ENCODE measurements at places on chromosomes 4 and X.

- DNase-seq = no peak
Observed at GRCh38 chr4:13635286-13635799, 7.8 kb upstream of the BOD1L1 start.

GRCh38 chrX:45801554-45801953 is 600.9 kb upstream of the DIPK2B start:
- DNase-seq = no peak

DNA sequence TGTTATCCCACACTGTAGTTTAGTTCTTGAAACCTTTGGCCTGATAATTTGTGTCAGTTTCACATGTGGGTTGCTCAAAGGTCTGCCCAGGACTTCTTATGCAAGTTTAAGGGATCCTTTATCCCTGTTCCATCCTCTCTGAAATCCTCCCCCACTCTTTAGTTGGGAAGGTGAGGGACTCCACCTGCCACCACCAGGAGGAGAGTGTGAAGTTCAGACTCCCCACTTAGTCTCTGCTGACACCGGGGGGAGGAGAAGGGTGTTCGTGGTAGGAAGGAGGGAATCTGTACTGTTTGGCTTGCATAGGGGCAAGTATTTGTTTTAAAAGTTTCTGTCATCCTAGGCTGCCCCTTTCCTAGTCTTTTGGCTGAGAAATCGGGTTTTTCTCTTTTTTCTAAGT is 211.8 kb downstream of the PPP4R3C start:
- DNase-seq = no peak

GRCh38 chrX:49209434-49210251 is 9.7 kb upstream of the SYP start:
- DNase-seq = no peak

DNA sequence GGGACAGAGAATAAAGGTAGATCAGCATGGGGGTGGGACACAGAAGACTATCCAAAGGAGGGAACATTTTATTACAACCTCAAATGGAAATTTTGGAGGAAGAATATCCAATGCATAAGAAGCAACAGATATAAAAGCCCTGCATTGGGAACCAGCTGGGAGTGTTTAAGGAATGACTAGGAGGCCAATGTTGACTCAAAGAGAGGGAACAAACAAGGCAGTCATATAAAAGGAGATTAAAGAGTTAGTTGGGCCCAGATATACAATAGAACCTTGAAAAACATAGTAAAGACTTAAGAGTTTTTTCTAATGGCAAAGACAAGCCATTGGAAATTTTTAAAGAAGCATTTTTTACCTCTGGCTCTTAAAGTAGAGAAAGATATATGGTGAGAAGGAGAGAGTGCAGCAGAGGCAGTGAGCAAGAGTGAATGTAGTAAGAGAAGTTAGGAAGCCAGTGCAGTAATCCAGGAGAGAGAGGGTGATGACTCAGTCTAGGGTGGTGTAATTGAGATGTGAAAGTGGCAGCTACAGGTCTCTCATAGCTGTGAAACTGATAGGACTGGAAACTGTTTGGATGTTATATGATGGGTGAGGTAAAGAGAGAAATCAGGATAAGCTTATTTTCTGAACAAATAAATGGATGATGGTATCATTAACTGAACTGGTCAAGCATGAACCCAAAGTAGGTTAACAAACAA is 182.2 kb upstream of the ATOH1 start:
- DNase-seq = no peak

DNA sequence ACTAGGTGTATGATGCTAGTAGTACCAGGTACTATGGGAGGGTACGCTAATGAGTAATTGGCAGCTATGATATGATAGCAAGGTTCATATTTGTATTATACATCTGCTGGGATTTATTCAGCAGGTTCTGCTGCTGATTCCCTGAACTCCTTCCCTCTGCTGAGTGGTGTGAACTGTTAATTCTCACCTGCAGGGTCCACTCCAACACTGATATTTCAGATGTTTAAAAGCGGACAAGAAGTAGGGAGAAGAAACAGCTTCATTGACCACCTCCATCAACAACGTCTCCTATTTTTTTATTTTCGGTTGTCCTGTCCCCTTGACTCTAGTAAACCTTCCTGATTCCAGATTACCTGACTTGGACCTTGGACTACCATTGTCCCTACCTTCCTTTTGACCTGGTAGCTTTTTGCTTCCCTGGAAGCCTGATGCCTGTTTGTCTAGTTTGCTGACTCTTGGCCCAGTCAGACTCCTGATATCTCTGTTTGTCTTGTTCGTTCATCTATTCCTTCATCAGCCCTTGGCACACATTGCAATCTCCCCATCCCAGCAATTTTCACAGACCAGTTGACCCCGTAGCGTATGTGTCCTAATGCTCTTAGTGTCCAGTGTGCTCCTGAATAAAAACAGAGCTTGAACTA is 34.0 kb upstream of the RNF128 start:
- DNase-seq = no peak

- DNase-seq = no peak
Observed at GRCh38 chrX:70970482-70970995, 39.6 kb upstream of the SLC7A3 start.

DNA sequence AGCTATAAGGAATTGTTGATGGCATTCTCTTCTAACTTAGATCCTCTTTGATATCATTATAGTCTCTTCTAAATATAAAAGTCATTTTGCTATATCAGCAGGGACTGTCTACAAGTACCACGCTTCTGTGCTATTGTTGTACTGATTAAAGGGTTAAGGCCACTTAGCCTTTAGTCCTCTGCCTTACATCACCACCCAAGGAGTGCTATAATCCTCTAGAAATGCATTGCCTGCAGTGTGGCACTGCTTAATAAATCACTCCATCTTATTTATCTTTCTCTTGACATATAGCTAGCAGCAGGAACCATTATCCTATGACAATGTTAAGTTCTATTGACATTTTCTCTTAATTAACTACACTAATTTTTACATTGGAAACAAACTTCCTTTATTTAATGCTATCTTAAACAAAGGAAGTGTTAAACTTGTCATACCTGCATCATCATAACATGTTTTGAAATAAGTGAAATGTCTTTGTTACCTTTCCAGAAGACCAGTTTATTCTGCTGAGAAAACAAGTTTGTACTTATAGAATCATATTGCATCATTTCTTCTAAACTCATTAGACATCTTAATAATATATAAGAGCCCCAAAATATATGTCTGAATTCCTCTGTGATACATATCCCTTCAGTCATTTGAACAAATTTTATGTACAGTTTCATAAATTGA is 360.9 kb upstream of the ATOH1 start:
- DNase-seq = no peak

GRCh38 chrX:17154001-17154400 is 207.5 kb downstream of the REPS2 start:
- DNase-seq = no peak

DNA sequence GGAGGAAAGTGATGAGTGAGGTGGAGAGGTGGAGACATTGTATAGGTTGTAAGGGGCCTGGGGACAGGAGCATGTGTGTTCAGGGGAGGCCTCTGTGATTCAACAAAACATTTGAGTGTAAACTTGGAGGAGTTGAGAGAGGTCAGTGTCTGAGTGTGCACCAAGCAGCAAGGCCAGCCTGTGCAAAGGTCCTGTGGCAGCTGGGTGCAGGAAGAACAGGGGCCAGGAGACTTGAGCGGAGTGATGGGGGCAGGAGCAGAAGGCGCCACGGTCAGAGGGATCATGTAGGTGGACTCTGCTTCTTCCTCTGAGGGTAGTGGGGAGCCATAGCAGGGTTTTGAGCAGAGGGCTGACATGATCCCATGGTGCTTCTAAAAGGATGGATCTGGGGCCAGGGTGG is 9.6 kb upstream of the PSAPL1 start:
- DNase-seq = no peak

DNA sequence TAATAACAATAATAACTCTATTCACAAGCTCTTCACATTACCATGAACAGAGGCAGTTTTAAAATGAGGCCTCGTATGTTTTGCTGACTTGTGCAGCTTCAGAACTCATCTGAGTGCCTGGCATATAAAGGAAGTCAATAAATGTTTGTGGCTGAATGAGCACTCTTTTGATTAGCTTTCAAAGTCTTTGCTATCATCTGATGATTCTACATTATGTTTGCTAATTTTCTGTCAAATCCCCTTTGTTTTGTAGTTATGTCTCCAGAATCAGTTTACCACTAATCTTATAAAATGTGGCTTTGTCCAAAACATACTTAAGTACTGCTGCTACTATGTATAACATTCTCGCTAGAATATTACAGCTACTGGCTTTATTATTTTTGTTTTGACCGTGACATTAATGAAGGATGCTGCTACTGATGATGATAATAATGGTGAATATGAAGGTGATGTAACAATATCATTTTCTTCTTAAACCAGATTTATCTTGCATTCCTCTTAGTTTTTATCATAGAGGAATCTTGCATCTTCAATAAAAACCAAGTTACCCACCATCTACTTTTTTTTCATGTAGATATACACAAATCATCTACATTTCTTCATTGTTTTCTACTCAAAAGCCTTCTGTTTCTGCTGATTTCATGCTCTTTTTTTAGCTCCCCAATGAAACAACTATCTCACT is 384.5 kb downstream of the NAF1 start:
- no peak for DNase-seq

GRCh38 chr4:121464854-121465253 is 84.0 kb upstream of the QRFPR start:
- no peak for DNase-seq

- no peak for DNase-seq
Observed at GRCh38 chr4:149972407-149972806, 105.8 kb upstream of the DCLK2 start.

GRCh38 chr4:105196523-105197145 is 50.0 kb downstream of the TET2 start:
- DNase-seq = no peak

DNA sequence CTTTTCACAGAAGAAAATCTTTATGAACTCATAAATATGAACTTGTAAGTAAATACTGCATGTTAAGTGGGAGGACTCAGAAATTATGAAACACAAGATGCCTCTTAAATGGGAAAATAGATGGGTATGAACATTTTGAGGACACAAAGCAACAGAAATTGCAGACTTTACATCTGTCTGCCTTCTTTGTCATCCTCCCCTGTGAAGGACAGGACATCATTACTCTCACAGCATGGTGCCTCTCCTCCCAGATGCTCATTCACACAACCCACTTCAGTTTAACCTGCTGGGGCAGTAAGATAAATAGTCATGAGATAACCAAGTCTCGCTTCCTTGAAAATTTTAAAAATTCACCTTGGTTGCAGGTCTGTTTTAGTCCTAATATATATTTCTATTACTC is 144.5 kb downstream of the APBB2 start:
- DNase-seq = no peak

- no peak for DNase-seq
Observed at GRCh38 chrX:154730253-154730891, 20.5 kb downstream of the GAB3 start.

DNA sequence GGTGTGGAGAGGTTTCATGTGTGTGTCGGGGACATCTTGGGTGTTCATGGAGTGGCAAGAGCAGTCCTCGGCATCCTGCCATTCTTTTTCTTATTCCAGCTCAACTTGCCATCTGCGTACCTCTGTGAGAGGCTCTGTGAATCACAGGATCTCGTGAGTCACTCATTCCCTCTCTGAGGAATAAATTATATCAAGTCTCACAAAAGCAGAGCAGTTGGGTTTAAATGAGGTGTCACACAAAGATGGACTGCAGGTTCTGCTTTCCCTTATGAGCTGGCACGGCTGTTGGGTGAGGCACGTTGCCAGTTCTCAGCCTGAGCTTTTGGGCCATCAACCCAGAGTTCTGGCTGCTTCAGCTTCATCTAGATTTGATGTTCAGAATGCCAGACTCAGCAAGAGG is 6.8 kb upstream of the OCIAD2 start:
- no peak for DNase-seq

DNA sequence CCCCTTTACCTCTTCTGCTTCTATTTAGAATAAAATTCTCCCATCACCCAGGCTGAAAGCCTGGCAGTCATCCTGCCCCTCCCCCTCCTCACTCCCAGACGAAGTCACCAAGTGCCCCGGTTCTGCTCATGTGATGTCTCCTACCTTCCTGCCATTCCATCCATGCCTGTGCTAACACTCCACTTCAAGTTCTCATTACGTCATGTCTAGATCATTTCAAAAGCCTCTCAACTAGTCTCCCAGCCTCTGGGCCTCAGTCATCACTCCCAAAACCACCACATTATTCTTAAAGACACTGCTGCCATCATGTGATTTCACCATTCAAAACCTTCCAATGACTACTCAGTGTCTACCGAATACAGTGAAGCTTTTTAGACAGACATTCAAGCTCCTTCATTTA is 17.2 kb upstream of the HOPX start:
- DNase-seq = no peak

- DNase-seq = no peak
Observed at GRCh38 chr4:146095860-146096259, 79.7 kb upstream of the LSM6 start.

DNA sequence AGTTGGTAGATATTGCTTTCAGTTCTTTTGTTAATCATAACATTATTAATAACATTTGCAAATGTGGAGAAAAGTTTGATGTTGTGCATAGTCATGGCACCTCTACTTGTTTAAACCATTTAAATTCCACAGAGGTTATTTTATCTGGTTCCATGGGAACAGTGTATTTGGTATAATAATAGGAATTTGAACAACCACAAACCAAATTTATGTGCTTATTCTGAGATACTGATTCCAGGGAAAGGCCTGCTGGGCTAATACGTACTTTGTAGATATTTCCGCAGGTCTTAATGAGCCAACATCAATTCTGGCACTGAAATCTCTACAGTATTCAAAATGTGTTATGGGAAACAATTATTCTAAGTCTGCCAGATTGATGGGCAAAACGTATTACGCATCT is 319.0 kb downstream of the DKK2 start:
- no peak for DNase-seq

- no peak for DNase-seq
Observed at GRCh38 chr4:112127803-112128202, 17.5 kb upstream of the FAM241A start.

DNA sequence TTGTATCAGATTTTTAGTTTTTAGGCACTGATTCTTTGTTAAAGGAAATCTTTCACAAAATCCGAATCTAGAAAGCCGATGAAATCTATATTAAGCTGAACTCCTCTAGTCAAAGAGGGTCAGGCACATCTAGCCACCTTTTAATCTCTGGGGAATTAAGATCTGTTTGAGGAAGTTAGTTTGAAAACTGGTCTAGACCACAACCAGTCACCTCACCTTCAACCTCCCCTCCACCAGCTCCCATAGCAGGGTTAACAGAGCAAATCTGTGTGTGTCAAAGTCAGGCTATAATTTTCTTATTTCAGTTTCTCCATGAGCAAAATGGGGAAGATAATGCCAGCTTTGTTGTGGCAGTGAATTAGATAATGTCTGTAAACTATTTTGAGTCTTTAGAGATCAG is 110.0 kb upstream of the IGFBP7 start:
- no peak for DNase-seq

DNA sequence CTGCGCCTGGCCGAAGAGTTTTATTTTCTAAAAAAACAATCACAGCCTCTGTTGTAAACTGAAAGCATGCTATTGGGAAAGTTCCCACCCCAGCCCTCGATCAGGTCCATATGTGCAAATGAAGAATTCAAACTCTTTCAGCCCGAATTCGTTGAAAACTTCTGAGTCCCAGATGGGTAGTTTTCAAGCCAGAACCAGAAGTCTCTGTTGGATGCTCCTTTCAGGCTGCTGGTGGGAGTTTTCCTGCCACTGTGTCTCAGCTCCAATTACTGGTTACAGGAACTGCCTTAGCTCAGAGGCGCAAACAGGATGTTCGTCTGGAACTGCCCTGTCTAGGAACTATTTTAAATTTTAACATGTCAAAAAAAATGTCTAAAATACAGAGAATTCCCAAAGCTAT is 9.3 kb upstream of the ALG13 start:
- no peak for DNase-seq

Measured in stimulated activated CD4-positive, alpha-beta T cell treated with anti-CD3 and anti-CD28 coated beads, TNF-alpha, amount 100 ng/mL, for 24 hours (primary cell).